ENCODE measurements at places on chromosomes 3 and 15. TPM values are rescaled to one million over a fixed set of nuclear protein-coding genes. Genes with fewer than 3 reads are reported as not detected.

The GOLGA6D gene
- total RNA-seq, result not detected

The KCNAB1 gene
- 5.3 TPM for total RNA-seq

The NOX5 gene
- 0.26 TPM for total RNA-seq

The FGF7 gene
- 9.9 TPM for total RNA-seq

The TNNC1 gene
- 10.4 TPM for total RNA-seq

The BSN gene
- total RNA-seq, result 6.6 TPM

The KLF15 gene
- 37.4 TPM for total RNA-seq

The AQP9 gene
- total RNA-seq, result 1.6 TPM

The GOLGA8H gene
- total RNA-seq, result 2.3 TPM

The LXN gene
- total RNA-seq, result 3.3 TPM

The ZKSCAN7 gene
- total RNA-seq, result 3.3 TPM

The PTPRG gene
- 31.6 TPM for total RNA-seq

The PRSS50 gene
- total RNA-seq, result 3.1 TPM

The POTEB3 gene
- not detected for total RNA-seq

The AHSG gene
- total RNA-seq, result not detected

The TFG gene
- total RNA-seq, result 55.8 TPM

The SLC24A5 gene
- total RNA-seq, result not detected

The AGBL1 gene
- total RNA-seq, result not detected

The NKIRAS1 gene
- total RNA-seq, result 7.8 TPM

The CMTM6 gene
- total RNA-seq, result 40.9 TPM

The EBLN2 gene
- 11.5 TPM for total RNA-seq

The CCDC9B gene
- total RNA-seq, result 17.1 TPM

The GOLGA8A gene
- 65.6 TPM for total RNA-seq

The LRTM1 gene
- total RNA-seq, result not detected

The BCL2A1 gene
- total RNA-seq, result 16.5 TPM

The AGTR1 gene
- total RNA-seq, result 11.2 TPM

The KLHL6 gene
- total RNA-seq, result 1.6 TPM

The ZNF639 gene
- 17.8 TPM for total RNA-seq

The FBN1 gene
- total RNA-seq, result 51.1 TPM

The PRRT3 gene
- total RNA-seq, result 4.3 TPM

The SST gene
- total RNA-seq, result 738 TPM

The ADAMTSL3 gene
- total RNA-seq, result 10.2 TPM

The LRRC34 gene
- 3.4 TPM for total RNA-seq

The EPB42 gene
- total RNA-seq, result not detected

The ACKR2 gene
- total RNA-seq, result 3.3 TPM

The LSMEM2 gene
- total RNA-seq, result not detected

The CFAP91 gene
- total RNA-seq, result 21.5 TPM

The ROPN1B gene
- total RNA-seq, result 0.52 TPM

The SLC4A7 gene
- 12.9 TPM for total RNA-seq

The RYR3 gene
- 0.26 TPM for total RNA-seq

The FAM107A gene
- total RNA-seq, result 14.5 TPM

The FAM81A gene
- total RNA-seq, result 0.78 TPM

The ZMYND10 gene
- total RNA-seq, result 1.3 TPM

The CYP8B1 gene
- total RNA-seq, result not detected

The RAD18 gene
- total RNA-seq, result 3.6 TPM

The RGMA gene
- 9.2 TPM for total RNA-seq

The MESP1 gene
- 2.1 TPM for total RNA-seq

The SYNM gene
- total RNA-seq, result 5.7 TPM

The STX19 gene
- total RNA-seq, result 0.66 TPM

The EOMES gene
- not detected for total RNA-seq

The FBLN2 gene
- 54.7 TPM for total RNA-seq

The OSTN gene
- total RNA-seq, result not detected

The PLD1 gene
- 96.2 TPM for total RNA-seq
